Ascending aorta (tissue), 2 donors: ENCODE measurements at places on chromosomes 12 and 14. TPM values are rescaled to one million over a fixed set of nuclear protein-coding genes. Genes with fewer than 3 reads are reported as not detected.

CD69 gene
- 1.3 TPM for total RNA-seq

LMNTD1 gene
- total RNA-seq = not detected

DNA sequence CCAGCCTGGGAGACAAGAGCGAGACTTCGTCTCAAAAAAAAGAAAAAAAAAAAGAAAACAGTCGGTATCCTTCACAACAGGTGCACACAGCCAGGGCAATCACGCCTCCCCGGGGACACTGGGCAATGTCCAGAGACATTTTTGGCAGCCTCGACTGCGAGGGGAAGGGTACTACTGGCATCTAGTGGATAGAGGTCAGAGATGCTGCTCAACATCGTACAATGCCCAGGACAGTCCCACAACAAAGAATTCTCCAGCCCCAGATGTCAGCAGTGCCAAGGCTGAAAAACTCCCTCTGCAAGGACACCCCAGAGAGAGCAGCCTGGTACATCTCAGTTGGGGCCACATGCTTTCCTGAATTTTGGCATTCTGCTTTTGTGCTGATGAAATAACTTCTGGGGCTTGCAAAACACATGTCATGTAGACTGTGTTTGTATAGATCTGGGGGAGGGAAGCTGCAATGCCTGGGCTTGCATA lies 21.5 kb downstream of the ALDH2 start:
- no peak for DNase-seq

- no peak for DNase-seq
Observed at GRCh38 chr12:9387450-9387849, 179.3 kb upstream of the PZP start.

SDR9C7 gene
- total RNA-seq = not detected

GRCh38 chr12:96824838-96825236 lies 82.2 kb upstream of the NEDD1 start:
- DNase-seq = no peak

CACNA1C gene
- total RNA-seq = 102 TPM

GRCh38 chr14:86243158-86243557 lies 713.2 kb downstream of the FLRT2 start:
- no peak for DNase-seq

GRCh38 chr14:52598568-52598967 lies 45.9 kb downstream of the GPR137C start:
- no peak for DNase-seq

TRHDE gene
- total RNA-seq = 34.0 TPM

GPATCH2L gene
- total RNA-seq = 40.3 TPM

TNS2 gene
- total RNA-seq = 608 TPM

GRCh38 chr12:124745891-124746570 lies 117.6 kb downstream of the SCARB1 start:
- DNase-seq = peak; percentile 77
